AG10803 (cell line): ENCODE measurements at places on chromosomes 13 and 19.

- DNase-seq, result peak; percentile 94
Measured at GRCh38 chr13:26561651-26562511, 4.4 kb downstream of the WASF3 start.

DNA sequence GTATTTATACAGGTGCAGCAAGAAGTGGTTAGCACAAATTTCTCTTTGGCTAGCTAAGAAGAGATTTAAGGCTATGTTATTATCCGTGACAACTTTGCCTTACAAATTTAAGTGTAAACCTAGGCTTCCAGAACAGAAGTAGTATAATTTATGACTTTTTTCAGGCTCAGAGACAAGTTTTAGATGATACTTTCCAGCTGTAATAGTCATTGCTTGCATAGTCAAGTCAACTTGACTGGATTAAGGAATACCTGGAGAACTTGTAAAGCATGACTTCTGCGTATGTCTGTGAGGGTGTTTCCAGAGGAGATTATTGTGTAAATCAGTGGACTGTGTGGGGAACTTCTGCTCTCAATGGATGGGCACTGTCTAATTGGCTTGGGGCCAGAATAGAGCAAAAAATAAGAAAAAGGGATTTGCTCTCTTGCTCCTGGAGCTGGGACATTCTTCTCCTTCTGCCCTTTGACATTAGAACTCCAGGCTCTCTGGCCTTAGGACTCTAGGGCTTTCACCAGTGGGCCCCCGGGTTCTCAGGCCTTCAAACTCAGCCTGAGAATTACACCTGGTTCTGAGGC lies 33.0 kb downstream of the CYSLTR2 start:
- no peak for DNase-seq

GRCh38 chr13:43180837-43181236 lies 157.5 kb downstream of the DNAJC15 start:
- no peak for DNase-seq

- no peak for DNase-seq
Measured at GRCh38 chr13:52164989-52165388, 5.6 kb upstream of the NEK3 start.

DNA sequence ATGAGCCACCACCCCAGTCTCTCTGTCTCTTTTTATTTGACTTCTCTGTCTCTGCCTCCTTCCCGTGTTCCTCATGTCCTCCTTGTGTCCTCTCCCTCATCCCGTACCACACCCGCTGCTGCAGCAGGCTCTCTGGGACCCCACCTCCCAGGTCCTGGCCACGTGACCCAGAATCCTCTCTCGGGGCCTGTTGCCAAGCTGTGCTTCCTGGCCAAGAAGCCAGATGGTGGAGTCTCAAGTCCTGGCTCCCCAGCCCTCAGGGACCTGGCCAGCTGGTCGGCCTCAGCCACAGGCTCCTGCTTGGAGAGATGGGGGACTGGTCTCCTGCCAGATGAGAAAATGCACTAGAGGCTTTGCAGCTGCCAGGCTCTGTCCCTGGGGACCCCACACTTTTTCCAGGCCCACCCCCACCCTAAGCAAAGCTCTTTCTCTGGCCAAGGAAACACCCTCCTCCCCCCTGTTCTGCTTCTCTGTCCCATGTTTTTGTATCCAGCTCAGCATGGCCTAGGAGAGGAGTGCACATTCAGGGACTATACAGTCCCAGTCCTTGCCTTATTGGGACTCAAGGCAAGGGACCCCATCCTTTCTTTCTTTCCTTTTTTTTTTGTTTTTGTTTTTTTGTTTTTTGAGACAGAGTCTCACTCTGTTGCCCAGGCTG lies 34.3 kb upstream of the SHKBP1 start:
- DNase-seq, result peak; percentile 80

GRCh38 chr13:103291798-103292572 lies 225.8 kb upstream of the SLC10A2 start:
- DNase-seq, result no peak

GRCh38 chr13:26026211-26026610 lies 25.6 kb downstream of the SHISA2 start:
- DNase-seq, result no peak

GRCh38 chr13:75869981-75870380 lies 233.9 kb downstream of the LMO7 start:
- DNase-seq, result no peak

DNA sequence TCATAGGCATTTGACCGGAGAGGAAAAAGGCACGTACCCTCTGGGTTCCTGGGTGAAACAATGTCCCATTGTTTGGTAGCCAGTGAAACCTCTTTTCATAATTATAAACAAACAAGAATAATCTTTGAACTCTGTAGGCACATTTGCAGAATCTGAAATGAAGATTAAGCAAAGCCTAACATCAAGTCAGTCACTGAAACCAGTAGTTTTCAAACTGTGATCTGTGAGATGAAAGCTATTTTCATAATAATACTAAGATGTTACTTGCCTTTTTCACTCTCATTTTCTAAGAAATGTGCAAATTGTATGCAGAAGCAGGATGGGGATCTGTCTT lies 105.4 kb downstream of the WDFY2 start:
- no peak for DNase-seq

GRCh38 chr13:20181188-20181587 lies 11.6 kb downstream of the GJB2 start:
- no peak for DNase-seq

DNA sequence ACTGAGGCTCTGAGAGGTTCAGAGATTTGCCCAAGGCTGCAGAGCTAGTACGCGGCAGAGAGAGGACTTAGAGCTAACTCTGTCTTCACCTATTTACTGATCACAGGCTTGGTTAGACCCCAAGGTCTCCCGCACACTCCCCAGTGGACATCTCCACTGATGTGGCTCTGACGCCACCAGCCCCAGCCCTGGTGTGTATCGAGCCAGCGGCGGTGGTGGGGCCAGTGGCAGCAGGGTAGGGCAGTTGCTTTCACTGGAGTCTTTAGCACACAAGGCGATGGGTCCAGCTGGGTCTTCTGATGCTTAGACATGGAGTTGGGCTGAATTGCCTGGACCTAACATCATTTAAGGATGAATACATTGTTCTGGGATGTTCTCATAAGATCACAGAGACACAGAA lies 85.4 kb downstream of the ANKRD10 start:
- DNase-seq, result no peak

DNA sequence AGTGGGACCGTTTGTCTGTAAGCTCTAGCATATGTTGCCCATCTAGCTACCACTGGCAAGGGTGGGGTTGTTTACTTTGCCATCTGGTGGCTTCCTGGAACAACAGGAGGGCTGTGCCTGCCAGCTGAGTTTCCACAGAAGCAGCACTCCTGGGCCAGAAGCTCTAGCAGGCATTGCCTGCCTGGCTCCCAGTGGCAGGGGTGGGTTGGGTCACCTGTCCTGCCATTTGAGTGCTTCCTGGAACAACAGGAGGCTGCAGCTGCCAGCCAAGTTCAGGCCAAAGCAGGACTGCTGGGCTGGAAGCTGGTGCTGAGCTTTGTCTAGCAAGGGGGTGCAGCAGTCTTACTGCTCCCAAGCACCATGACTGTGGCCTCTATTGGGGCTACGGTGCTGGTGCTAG lies 239.7 kb downstream of the MTUS2 start:
- no peak for DNase-seq

DNA sequence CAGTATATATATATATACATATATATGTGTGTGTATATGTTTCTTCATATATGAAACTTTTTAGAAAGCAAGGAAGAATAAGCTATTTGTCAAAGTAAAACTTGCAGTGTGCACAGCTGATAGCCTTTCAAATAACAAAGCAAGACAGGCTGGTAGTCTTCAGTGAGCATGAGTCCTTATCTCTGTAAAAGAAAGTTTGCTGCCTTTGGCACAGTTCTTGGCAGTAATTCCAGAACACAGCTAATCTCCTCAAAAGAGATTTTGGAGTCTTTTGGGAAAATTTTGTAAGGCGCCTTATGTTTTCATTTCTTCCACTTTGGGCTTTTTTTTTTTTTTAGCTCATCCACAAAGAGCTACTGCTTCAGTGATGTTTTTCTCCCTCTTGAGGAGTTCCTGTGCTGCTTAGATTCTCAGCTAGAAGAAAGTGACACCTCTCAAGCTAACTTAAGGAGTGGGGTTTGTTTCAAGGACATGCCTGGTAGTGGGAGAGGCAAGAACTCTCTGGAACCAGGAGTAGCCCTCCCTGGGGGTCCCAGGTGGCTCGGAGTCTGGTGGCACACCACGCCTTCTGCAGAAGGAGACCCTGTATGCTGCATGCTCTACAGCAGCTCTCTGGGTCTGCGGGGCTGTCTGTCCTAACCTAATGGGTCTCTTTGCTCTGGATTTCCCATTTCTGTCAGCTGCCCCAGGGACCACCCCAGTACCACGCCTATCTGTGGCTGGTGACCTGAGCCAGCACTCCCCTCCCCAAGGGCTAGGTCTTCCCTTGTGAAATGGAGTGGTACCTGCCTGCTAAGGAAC lies 58.8 kb downstream of the TNFRSF19 start:
- no peak for DNase-seq

- DNase-seq, result no peak
Measured at GRCh38 chr19:16369664-16370576, 45.3 kb downstream of the KLF2 start.

GRCh38 chr19:50649433-50650391 lies at the start of gene C19orf81:
Gene C19orf81, plus strand, starts transcription at chr19:50649445. Its CDS starts 0 bp downstream, at chr19:50649445.
- DNase-seq, result no peak

- DNase-seq, result no peak
Measured at GRCh38 chr13:103852036-103852435, 785.8 kb upstream of the SLC10A2 start.

- DNase-seq, result no peak
Measured at GRCh38 chr13:72403396-72404010, 323.9 kb downstream of the MZT1 start.

DNA sequence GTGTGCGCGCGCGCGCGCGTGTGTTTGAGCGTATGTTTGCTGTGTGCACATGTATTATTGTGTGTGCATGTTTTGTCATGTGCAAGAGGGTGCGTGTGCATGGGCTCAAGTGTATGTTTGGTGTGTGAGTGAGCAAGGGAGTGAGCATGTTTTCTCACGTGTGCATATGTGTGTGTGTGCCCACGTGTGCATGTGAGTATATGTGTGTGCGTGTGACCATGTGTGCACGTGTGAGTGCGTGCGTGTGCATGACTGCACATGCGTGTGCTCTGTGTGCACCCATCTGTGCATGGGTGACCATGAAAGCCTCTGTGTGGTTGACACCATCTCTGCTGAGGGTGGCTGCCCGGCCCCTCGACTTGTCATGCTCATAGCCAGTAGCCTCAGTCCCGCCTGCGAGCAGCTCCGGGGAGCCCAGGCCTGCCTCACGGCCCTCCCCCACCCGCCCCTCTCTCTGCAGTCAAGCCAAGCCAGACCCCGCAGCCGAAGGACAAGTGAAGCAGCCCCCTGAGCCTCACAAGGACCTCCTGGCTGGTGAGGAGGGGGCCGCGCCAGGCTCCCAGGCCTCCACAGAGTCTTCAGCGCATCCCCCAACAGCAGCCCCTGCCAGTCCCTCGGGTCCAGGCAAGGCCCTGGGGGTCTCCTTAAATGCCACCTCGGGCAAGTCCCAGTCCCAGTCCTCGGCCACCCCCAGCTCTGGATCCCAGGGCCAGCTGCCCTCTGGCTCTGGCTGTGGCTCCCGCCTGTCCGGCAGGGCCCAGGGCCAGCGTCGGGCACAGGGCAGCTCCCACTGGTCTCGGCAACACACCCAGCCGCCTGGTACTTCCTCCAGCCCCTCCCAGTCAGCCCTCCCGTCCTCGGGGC lies 6.0 kb downstream of the REEP6 start:
- DNase-seq, result no peak

GRCh38 chr13:113770441-113770840 lies 11.4 kb downstream of the TMEM255B start:
- DNase-seq, result no peak

- no peak for DNase-seq
Measured at GRCh38 chr13:79585033-79585432, 104.1 kb downstream of the NDFIP2 start.

GRCh38 chr19:49678985-49679770 lies 2.1 kb downstream of the PRMT1 start:
- DNase-seq, result no peak

DNA sequence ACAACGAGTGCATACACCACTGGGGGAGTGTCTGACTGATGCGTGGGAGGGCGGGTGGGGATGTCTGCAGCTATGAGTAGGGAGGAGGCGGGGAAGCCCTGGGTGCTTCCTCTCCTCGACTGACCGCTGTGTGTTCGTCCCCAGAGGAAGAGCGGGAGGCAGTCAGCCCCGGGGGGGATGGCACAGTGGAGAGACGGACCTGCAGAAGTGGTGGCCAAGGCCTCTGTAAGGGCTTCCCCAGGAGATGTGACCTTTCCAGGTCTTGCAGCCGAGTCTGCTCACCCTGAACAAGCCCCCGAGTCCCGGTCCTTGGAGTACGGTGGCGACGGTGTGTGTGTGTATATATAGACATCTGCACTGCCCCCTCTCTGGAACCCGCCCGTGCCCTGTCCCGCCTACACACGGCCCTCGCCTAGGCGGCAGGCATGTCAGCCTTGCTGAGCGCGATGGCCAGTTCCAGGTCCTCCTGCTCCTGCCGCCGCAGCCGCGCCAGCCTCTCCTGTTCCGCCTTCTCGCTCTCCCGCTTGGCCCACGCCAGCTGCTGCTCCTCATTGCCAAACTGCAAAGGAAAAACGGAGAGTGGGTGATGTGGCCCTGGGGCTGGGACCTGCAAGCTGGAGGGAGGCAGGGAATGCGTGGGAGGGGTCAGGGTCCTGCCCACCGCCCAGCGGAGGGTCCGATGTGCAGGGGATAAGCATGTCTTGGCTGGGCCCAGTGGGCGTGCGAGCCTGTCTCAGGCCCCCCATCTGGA lies 30.8 kb downstream of the KLF2 start:
- DNase-seq, result no peak

DNA sequence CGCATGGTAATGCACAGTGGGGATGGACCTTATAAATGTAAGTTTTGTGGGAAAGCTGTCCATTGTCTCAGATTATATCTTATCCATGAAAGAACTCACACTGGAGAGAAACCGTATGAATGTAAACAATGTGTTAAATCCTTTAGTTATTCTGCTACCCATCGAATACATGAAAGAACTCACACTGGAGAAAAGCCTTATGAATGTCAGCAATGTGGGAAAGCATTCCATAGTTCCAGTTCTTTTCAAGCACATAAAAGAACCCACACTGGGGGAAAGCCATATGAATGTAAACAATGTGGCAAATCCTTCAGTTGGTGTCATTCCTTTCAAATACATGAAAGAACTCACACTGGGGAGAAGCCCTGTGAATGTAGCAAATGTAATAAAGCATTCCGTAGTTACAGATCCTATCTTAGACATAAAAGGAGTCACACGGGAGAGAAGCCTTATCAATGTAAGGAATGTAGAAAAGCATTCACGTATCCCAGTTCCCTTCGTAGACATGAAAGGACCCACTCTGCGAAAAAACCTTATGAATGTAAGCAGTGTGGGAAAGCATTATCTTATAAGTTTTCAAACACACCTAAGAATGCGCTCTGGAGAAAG lies 13.8 kb downstream of the ZNF763 start:
- DNase-seq, result no peak
